Nucleus accumbens (tissue), 56 donors: ENCODE measurements at places on chromosomes 11 and 22.

- no peak for DNase-seq
Observed at GRCh38 chr22:36455571-36456463, 25.6 kb downstream of the TXN2 start.

GRCh38 chr11:102187416-102188151 is 77.3 kb downstream of the YAP1 start:
- no peak for DNase-seq

GRCh38 chr11:34654483-34655334 is 33.8 kb downstream of the EHF start:
- DNase-seq, result peak; percentile 47

- no peak for DNase-seq
Observed at GRCh38 chr11:84465040-84465439, 1162.1 kb downstream of the DLG2 start.

DNA sequence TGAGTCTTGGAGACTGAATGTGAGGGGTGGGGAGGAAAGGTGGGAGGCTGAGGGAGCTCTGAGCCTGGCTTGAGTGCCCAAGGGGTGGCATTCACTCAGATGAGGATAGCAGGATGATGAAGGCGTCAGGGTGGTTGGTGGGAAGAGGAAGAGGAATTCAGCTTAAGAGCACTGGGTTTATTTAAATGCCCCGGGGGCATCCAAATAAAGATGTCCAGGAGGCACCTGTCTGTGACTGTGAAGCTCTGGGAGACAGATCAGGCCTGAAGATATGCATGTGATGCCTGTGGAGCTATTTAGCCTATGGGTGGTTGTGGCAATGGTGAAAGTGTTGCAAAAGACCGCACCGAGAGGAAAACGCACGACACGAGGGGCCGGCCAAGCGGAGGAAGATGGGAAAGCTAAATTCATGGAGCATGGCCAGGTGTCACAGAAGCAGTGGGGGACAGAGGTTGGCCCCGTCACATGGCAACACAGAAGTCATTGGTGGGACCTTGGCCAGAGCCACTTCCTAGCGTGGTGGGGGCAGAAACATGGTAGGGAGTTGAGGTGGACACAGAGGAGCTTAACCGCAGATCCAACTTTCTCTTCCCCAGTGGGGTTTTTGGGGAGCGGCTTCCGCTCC is 15.5 kb downstream of the SLC37A2 start:
- no peak for DNase-seq

GRCh38 chr11:73280626-73281025 is 8.5 kb downstream of the P2RY6 start:
- no peak for DNase-seq

DNA sequence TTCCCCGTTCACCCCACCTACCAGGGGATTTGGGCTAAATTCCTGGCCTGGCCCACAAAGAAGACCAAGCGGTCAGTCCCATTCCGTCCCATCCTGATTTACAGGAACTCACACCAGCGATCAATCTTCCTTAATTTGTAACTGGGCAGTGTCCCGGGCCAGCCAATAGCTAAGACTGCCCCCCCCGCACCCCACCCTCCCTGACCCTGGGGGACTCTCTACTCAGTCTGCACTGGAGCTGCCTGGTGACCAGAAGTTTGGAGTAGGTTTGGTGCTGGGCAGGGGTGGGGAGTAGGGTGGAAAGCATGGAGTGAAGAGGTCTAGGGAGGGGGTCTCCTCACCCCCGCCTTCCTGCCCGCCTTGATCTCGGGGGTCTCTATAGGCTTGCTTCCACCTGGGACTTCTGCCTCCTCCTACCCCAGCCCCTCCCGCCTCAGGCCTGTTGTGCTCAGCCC is at the start of gene SERPING1:
SERPING1 (plus strand) TSS at position 225 of the 455 bp plus-strand sequence. CDS start 586 bp downstream, outside the sequence.
- DNase-seq, result no peak

GRCh38 chr11:125088576-125089455 is 22.6 kb downstream of the TMEM218 start:
- no peak for DNase-seq

DNA sequence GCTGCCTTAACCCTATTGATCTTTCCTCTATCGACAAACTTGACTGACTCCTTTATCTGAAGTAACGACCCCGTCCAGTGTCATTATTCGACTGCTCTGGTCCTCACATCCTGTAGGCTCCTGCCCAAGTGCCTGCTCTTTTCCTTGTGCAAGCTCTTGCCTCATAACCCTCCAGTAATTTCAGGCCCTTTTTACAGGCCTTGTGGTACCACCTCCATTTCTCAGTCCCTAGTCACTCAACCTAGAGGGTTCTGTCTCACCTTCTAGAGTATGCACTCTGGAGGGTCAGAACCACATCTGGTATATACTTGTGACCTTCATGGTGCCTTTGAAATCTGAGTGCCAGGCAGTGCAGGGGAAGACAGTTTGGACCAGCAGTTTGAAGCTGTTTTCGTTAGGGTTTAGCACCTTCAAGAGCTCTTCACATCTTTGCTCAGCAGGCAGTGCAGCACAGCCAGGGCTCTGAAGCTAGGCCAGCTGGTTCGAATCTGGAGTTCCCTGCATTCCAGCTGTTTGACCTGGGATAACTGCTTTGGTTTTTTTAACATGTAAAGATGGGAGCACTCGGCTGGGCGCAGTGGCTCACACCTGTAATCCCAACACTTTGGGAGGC is 11.2 kb downstream of the SNRPD3 start:
- DNase-seq, result no peak
